Stimulated activated CD4-positive, alpha-beta T cell treated with anti-CD3 and anti-CD28 coated beads, TNF-alpha, amount 100 ng/mL, for 4 hours (primary cell): ENCODE measurements at places on chromosomes 4 and X.

DNA sequence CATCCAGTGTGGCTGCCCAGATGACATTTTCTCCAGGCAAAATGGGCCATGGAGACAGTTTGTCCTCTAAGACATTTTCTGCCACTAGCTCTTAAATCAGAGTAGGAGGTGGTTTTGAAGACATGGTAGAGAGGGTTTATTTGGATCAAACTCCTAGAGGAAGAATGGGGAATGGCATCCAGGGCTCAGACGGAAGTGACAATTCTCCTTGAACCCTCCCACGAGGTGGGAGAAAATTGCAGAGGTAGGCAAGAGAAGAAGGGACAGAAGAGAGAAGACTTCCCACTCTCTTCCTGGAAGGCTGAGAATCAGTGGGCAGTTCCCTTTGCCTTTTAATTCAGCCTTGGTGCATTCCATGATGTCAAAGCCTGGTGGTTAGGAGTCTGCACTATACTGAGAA lies 194.0 kb downstream of the SMIM20 start:
- no peak for DNase-seq

DNA sequence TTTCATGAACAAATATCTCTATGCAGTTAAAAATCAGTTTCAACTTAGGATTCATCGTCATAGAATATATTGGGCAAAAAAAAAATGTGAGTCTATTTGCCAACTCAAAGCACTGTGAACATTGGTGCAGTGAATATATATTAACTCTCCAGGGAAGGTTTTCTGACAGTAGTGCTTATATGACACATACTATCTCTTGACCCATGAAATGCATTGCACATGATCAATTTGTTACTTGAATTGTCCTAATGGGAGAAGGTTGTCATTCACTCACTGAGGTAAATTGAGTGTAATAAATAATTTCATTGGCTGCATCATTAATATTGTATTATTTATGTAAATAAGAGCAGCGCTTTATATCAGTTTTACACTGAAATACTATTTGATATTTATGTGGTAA lies 2458.5 kb downstream of the ARAP2 start:
- DNase-seq, result no peak

DNA sequence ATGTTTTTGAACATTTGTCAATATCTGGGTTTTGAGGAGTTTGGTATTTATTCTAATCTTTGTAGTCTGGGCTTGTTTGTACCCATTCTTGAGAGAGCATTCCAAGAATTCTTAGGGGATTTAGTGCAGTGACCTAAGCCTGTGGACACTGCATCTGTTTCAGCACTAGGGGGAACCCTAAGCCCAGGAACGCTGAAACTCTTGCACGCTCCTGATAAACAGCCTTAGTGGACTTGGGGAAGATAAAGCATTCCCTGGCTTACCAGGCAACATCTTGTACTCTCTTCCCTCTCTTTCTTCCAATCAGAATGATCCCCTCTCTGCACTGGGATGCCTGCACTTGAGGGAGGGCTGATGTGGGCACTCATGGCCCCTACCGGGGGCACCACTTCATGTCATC lies 654.9 kb upstream of the HTR2C start:
- no peak for DNase-seq

GRCh38 chr4:169342906-169343564 lies 72.3 kb upstream of the SH3RF1 start:
- DNase-seq, result no peak
